ENCODE measurements at places on chromosomes 12 and 14.

- H3K27me3 ChIP-seq, result no peaks in the 10 kb centered on the region
- no peak overlapping the region for H3K4me3 ChIP-seq
- H3K27ac ChIP-seq, result no peak overlapping the region
- H3K36me3 ChIP-seq, result no peaks in the 10 kb centered on the region
- no peak for DNase-seq
These were observed 154.9 kb upstream of the CCND2 start for GRCh38 chr12:4118601-4119156.

DNA sequence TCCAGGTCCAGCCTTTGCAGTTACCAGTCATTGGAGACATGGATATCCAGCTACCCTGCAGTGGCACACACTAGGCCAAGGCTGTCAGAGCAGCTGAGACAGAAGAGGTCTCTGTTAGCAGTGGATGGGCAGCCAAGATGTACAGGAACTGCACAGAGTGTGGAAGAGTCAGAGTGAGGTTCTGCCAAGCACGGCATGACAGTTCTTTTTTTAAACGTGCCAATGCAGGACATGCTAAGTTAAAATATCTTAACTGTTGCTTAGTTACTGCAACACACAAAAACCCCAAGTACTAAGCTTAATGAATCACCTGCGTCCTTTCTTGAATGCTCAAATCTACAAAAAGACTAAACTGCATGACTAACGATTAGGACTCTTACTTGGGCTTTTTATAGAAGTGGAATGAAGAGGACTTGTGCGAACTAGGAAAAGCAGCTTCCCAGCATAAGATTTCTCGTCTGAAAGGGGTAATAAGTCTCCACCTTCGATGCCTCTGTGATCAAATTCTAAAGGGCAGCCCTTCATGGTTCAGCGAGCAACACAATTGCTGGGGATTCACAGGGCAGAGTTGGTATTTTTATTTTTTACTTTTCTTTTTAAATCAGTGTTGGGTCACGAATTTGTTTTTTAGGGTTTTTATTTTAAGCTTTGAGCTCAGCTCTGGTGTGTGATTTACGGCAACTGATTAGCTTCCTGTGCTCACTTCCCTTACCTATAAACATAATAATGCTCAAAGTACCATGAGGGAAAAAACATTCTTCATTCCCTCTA lies 20.6 kb downstream of the MAPK1IP1L start:
- no peak overlapping the region for H3K4me3 ChIP-seq
- no peaks in the 10 kb centered on the region for H3K36me3 ChIP-seq
- peak overlapping the region; percentile 56 for H3K27ac ChIP-seq
- DNase-seq, result no peak
- no peaks in the 10 kb centered on the region for H3K27me3 ChIP-seq
- H3K4me1 ChIP-seq, result peaks cover 12% of the 10 kb centered on the region

DNA sequence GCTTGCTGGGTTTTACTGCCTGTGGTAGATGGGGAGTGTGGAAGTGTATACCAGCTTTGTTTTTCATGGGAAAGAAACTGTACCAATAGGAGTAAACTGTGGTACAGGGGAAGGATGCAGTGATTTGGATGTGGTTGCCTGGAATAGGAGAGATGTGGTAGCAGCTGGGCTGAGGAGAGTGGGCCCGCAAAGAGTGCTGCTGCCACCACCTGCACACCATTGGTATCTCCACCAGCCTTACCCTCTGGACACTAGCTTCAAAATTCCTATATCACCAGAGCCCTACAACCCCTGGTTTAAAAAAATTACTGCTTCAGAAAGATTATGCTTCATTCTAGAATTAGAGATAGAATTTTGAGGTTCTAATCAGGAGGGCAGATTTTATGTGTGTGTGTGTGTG lies 53.6 kb downstream of the AKAP6 start:
- no peaks in the 10 kb centered on the region for H3K27me3 ChIP-seq
- H3K4me1 ChIP-seq, result no peaks in the 10 kb centered on the region
- DNase-seq, result no peak
- H3K27ac ChIP-seq, result no peak overlapping the region

- peak; percentile 94 for DNase-seq
- H3K4me1 ChIP-seq, result peaks cover 50% of the 10 kb centered on the region
- H3K36me3 ChIP-seq, result no peaks in the 10 kb centered on the region
- peak overlapping the region; percentile 32 for H3K4me3 ChIP-seq
- H3K27ac ChIP-seq, result peak overlapping the region; percentile 94
These were observed 39.7 kb downstream of the KRT80 start for GRCh38 chr12:52151837-52152783.

DNA sequence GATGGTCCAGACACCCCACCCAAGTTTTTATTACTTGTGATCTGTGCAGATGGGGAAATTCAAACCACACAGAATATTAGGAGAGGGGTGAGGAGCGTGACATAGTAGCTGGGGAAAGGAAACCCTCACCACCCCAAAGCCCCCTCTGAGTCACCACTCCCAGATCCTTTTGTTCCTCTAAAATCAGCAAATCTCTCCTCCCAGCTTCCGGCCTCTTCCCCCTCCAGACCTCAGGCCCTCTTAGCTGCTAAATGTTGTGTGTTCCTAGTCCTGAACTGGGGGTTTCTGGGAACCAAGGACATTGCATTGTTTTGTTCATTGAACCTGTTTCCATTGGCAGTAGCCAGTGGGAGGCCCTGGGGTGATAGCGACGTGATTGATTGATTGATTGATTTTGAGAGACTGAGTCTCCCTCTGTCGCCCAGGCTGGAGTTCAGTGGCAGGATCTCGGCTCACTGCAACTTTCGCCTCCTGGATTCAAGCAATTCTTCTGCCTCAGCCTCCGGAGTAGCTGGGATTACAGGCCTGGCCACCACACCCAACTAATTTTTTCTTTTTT lies 5.9 kb upstream of the ORAI1 start:
- no peaks in the 10 kb centered on the region for H3K27me3 ChIP-seq
- no peak for DNase-seq
- H3K27ac ChIP-seq, result no peak overlapping the region
- H3K4me3 ChIP-seq, result no peak overlapping the region

GRCh38 chr12:107783406-107784376 lies 9.2 kb downstream of the ASCL4 start:
- no peaks in the 10 kb centered on the region for H3K4me1 ChIP-seq
- H3K27me3 ChIP-seq, result no peaks in the 10 kb centered on the region
- H3K27ac ChIP-seq, result no peak overlapping the region

GRCh38 chr12:53983568-53983949 lies 1.4 kb upstream of the HOXC10 start:
- no peak overlapping the region for H3K4me3 ChIP-seq
- H3K27ac ChIP-seq, result no peak overlapping the region
- no peaks in the 10 kb centered on the region for H3K36me3 ChIP-seq
- no peak for DNase-seq
